ENCODE measurements at places on chromosomes 2 and 18.

GRCh38 chr2:156704617-156705016 lies 268.4 kb downstream of the GPD2 start:
- no peak for DNase-seq

- DNase-seq = no peak
Observed at GRCh38 chr2:218172845-218173244, 6.1 kb upstream of the CXCR1 start.

DNA sequence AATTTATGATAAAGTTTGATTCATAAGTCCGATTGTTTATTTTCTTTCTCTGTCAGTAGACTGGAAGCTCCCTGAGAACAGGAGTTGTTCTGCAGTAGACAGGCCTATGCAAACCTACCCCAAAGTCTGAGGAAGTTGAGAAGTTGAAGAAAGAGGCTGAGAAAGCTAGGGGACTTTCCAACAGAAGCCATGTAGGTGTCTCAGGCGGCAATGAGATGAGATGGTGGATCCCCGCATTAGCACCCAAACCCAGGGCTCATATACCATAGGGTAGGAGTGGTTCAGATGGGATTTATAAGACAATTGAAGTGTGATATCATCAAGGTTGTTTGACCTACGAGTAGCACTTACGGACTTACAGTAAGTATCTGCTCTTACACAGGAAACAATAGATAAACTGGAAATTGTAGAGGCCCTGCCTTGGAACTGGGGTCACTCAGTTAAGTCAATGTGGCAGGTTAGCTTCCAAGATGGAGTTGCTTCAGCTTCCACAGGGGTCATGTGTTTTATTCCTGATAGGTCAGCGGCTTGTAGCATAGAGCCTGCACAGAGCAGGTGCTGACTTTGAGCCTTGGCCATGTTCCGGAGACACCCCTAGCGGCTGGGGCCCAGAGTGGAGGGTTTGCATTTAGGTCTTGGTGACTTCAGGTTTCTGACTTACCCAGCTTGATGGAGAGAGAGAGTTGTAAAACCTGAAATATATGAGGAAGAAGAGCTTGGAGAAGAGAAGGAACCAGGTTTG lies 2.3 kb upstream of the PSD4 start:
- DNase-seq = peak; percentile 38

GRCh38 chr2:217890445-217890844 lies 112.3 kb downstream of the TNS1 start:
- no peak for DNase-seq

DNA sequence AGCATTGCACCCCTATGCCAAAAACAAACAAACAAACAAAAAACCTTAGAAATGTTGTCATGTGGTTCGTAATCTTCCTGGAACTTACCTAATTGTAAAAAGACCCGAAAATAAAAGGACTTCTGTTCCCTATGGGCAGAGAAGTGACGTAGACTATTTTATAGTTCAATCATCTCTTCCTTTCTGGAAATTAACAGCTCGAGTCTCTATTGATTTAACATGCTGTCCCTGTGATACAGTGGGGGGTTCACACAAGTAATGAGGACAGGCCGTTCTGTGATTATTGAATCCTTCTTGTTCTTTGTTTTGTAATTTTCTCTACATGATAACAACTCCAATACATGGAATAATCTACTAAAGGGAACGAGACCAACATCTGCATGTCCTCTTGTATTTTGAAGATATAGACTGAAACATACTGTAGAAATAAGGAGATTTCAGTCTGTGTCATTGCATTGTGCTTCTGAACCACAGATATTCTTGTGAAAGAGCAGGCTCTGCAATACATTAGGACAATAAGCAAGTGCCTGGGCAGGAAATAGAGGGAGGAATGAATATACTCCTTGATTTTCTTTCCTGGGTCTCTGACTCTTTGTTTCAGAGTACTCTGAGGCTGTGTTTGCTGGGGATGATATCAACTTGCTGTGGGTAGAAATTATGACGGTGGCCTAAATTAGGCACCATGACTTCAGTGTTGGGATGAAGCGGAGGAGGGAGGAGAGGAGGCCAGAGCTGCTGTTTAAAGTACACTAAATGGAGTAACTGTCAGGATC lies 65.7 kb upstream of the PPM1B start:
- DNase-seq = no peak

DNA sequence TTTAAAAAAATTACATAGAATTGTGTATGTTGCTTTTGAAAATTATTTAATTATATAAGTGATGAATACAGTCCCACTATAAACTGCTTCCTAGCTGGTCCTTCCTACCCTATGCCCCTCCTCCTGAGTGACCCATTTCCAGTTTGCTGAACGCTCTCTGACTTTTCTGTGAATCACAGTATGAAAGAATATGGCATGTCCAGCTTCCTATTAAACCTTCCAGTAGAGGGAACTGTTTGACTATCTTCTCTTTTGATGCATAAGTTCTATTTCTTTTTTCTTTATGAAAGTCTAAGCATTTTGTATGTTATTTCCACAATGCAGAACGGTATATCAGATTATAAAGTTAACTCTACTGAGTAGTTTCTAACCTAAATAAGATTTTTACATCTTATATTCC lies 41.3 kb downstream of the PSMG2 start:
- no peak for DNase-seq

- no peak for DNase-seq
Observed at GRCh38 chr2:75396314-75396713, 164.4 kb downstream of the EVA1A start.

DNA sequence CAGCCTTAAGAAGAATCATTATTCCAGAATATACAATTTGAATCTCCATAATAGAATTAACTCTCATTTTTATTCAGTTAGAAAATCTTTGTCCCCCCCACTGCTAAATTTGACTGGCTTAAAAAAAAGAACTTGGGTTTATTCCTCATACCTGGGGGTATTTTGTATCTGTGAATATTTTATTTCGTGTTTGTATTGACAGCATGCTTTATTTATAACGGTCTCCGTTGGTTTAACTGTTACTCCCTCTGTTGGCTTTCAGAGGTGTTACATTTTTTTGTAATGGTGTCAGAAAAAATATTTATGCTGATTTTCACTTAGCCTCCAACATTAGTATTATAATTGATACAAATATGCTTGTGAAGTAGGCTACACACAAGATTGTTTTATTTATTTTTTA lies 109.1 kb downstream of the HAUS1 start:
- DNase-seq = no peak
